ENCODE measurements at places on chromosomes 1 and 21.

GRCh38 chr1:26278303-26278702 is 1.6 kb upstream of the SH3BGRL3 start:
- no peak for DNase-seq

DNA sequence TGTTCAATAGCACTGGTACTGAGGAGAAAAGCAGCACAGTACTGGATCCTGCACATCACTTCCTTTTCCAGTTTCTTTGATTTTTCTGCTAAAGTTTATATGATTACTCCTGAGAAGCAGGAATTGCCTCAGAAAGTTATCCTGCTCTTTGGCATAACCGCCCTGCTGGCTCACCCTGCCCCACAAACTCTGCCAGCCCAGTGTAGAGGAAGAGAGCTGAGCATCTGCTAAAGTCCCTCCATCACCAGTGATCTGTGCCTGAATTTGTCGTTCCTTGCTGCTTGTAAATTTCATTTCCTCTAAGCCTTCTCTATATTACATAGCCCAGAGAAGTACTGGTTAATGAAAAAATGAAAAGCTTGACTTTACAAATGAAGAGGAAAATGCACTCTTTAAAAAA is 87.0 kb upstream of the C1orf21 start:
- DNase-seq, result no peak

GRCh38 chr1:6471086-6471969 is 5.4 kb upstream of the TNFRSF25 start:
- no peak for DNase-seq

GRCh38 chr1:22325531-22326371 is 125.9 kb upstream of the ZBTB40 start:
- no peak for DNase-seq

DNA sequence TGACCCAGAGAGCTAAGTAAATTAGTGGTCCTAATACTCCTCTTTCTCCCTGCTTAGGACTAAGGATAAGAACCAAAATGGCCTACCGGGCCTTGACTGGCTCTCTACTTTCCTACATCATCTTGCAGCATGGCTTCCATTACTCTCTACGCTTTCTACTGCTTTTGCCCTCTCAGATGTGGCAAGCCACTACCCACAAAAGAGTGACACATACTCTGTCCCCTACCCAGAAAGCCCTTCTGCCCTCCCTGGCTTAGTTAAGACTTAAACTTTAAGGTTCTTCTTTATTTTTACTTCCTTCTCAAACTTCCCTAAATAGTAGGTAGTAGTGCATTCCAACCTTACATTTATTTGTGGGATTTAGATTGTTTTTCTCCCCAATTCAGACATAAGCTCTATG is 228.1 kb downstream of the TPR start:
- no peak for DNase-seq

DNA sequence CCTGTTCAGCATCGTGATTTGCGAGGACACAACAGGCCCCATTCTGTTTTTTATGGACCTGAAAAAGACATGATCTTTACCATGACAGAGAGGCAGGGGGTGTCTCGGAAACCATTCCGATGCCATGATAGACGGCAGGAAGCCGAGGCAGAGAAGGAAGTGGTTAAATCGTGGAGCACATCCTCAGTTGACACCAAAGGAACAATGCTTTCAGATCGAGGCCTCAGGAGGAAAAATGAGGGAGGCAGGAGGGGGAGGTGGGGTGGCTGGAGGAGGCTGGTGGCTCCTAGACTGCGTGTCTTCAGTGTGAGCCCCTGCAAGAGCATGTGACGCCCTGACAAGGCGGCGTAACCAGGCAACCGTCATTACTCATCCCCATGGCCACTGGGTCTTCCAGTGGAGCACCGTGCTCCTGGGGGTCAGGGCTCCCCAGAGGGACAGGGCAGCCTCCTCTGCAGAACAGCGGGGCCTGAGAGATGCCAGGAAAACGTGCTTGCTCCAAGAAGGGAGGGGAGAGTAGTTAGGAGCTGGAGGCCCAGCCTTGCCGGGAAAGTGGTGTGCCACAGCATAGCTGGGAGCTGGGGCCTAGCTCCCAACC is 172.8 kb upstream of the TMEM51 start:
- DNase-seq, result no peak

GRCh38 chr1:42081475-42081874 is 71.7 kb upstream of the GUCA2B start:
- DNase-seq, result no peak

DNA sequence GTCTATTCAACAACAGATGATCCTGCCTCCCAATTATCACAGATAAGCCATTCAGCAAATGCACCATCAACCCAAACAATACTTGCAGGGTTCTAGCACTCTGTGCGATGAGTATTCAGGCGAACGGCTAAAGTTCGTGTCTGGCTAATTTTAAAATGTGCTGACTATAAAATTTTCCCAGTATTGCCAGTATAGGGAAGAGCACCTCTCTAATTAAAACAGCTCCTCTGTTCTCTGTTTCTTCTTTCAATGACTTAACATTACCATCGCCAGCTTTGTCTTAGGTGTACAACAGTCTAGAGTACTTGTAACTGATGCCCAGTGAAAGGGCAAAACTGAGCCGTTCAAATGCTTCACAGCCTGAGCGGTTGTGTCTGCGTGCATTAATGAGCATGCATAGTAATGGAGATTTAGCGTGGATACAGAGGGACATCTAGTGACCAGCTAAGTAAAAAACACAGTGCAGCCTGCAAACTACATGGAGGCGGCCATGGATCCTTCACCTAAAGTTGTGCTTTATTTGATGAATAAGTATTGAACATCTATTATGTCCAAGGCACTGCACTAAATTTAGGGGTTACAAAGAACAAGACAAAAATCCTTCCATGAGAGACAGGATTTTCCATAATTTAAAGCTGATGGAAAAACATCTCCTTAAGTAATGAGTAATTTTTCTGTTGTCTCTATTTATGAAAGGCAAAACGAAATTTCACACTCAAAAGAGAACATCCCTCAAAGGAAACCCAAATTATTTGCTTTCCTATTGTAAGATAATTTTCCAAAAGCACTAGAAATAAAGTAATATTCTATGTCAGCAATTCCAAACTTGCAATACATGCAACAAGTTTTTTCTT is 120.0 kb downstream of the SETD4 start:
- peak; percentile 70 for DNase-seq

- DNase-seq, result no peak
Measured at GRCh38 chr1:42723511-42723910, 16.5 kb downstream of the CLDN19 start.

DNA sequence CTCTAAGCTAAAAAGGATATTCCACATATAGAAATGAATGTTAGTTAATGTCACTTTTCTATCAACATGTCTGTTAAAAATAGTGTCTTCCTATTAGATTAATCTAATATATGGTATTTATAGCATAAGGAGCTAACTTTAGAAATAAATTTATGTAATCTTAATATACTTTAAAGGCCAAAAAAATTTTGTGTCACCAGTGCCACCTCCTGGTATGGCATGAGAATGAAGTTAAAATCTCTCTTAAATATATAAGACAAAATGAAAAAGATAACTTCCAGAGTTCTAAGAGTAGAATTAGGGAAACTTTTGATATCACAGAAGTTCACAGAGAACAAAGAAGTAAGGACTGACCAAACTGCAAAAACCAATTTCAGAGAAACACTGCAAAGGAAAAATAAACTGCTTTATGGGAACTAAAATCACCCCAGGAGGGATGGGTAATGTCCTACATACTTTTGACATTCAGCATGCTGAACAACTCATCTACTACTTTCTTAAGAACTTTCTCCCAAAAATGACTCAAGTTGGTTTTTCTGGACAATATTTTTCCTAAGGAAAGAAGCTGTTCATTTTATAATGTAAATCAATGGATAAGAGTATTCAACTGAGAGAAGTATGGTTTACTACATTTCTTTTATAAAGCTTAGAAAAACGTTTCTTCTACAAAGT is 82.8 kb downstream of the TRIM33 start:
- peak; percentile 10 for DNase-seq

DNA sequence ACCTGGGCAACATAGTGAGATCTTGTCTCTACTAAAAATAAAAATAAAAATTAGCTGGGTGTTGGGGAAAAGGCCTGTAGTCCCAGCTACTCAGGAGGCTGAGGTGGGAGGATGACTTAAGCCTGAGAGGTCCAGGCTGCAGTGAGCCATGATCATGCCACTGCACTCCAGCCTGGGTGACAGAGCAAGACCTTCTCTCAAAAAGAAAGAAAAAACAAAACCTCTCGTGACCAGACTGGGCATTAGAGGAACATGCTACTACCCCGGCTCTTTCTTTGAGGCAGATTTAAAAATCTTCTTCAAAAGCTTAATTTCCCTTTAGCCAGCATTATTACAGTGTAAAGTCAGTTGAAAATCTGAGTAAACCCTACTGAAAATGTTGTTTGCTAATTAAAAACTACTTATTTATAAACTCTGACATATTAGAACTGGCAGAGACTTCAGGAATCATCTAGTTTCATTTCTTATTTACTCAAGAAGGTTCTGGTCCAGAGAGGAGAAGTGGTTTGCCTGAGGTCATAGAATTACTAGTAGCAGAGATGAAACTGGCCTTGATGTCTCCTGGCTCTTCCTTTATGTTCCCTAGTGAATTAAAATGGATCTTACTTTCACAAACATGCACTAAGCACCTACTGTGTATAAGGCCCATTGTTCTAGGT is 11.6 kb upstream of the ELAVL4 start:
- DNase-seq, result no peak
